ENCODE measurements at places on chromosomes 2 and 18. TPM values are rescaled to one million over a fixed set of nuclear protein-coding genes. Genes with fewer than 3 reads are reported as not detected.

DNA sequence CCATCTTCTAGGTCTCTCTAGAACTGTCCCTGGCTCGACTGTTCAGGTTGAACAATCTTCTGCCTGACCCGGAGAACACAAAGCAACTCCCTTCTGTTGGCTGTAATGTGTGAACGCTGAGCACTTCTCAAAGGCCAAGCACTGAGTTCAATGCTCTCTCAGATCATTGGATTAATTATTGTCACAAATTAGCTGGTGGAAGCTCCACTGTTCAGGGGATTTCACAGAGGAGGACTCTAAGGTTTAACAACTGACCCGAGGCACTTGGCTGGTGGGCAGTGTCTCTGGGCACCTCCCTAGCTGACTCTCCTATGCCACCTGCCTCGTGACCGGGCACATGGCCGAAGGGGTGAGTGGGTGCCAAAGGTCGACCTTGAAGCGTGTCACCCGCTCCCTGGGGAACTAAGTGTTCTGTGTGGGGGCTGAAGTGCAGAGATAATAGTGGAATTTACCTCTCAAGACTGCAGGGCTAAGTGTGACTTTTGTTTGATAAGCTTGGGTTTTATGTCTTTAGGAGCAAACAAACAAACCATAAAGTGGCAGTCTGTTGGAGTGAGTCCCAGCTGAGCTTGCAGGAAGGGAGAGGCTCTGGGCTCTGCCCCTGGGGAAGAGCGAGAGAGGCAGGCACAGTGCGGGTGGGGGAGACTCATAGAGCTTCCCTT lies 64.8 kb downstream of the BCL2L11 start:
- no peak overlapping the region for H3K27ac ChIP-seq
- H3K27me3 ChIP-seq = peaks cover 22% of the 10 kb centered on the region
- no peak overlapping the region for H3K4me3 ChIP-seq

GRCh38 chr2:240241572-240241971 lies 101.1 kb upstream of the OTOS start:
- DNase-seq = no peak
- no peaks in the 10 kb centered on the region for H3K4me1 ChIP-seq
- no peak overlapping the region for H3K4me3 ChIP-seq
- H3K27ac ChIP-seq = no peak overlapping the region

The VWA3B gene
- total RNA-seq = not detected

The RBM43 gene
- 3.4 TPM for total RNA-seq

The CHRND gene
- not detected for total RNA-seq
